ENCODE measurements at places on chromosomes 3 and 15. TPM values are rescaled to one million over a fixed set of nuclear protein-coding genes. Genes with fewer than 3 reads are reported as not detected.
A peak's percentile ranks its signal among the peaks of the same experiment; 100 is the strongest.

DNA sequence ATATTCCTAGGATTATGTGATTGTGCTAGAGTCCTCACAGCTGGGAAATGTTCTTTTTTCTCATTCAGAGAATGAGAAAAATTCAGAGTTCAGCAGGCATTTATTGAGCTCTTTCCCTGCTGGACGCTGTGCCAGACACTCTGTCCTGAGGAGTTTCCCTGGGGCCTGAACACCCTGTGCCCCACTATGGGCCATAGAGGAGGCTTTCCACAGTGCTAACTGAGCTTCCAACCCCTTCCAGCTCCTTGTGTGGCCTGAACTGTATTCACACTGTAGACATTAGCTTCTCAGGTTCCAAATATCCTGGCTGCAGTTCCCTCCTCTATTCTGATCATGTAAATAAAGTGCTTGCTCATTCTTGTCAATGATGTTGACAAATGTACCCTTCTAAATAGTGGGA is 10.0 kb downstream of the ABHD2 start:
- DNase-seq, result no peak
- no peaks in the 10 kb centered on the region for H3K27me3 ChIP-seq
- H3K4me3 ChIP-seq, result no peak overlapping the region
- H3K4me1 ChIP-seq, result peaks cover 21% of the 10 kb centered on the region
- H3K36me3 ChIP-seq, result peaks cover 26% of the 10 kb centered on the region

ESYT3 gene
- 0.74 TPM for total RNA-seq

- no peaks in the 10 kb centered on the region for H3K36me3 ChIP-seq
- no peak overlapping the region for H3K27ac ChIP-seq
- no peak overlapping the region for H3K4me3 ChIP-seq
- H3K4me1 ChIP-seq, result no peaks in the 10 kb centered on the region
- no peak for DNase-seq
These were observed 30.5 kb downstream of the CCDC32 start for GRCh38 chr15:40534371-40534770.

DNA sequence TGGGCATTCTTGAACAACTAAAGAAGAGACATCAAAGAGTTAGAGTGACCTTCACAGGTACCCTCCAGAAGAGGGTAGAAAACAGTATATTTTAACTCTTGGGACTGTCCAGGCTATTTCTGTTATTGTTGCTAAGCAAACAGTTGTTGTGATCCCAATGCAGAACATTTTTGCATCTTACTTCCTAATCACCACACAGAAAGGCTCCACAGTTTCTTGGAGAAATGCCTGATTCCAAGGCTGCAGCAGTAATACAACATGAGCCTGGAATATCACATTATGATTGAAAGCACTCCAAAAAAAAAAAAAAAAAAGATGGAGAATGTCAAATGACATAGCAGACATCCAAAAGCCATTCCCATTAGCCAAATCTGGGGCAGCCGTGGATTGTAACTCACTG is 195.6 kb downstream of the CTNNB1 start:
- H3K27ac ChIP-seq, result no peak overlapping the region
- no peaks in the 10 kb centered on the region for H3K4me1 ChIP-seq
- no peak for DNase-seq
- H3K27me3 ChIP-seq, result no peaks in the 10 kb centered on the region
- H3K36me3 ChIP-seq, result no peaks in the 10 kb centered on the region
- H3K4me3 ChIP-seq, result no peak overlapping the region

GRCh38 chr3:18027161-18027939 is 284.9 kb upstream of the TBC1D5 start:
- H3K27me3 ChIP-seq, result peaks cover 3% of the 10 kb centered on the region
- DNase-seq, result no peak
- H3K4me1 ChIP-seq, result no peaks in the 10 kb centered on the region
- H3K36me3 ChIP-seq, result no peaks in the 10 kb centered on the region
- H3K27ac ChIP-seq, result no peak overlapping the region
- no peak overlapping the region for H3K4me3 ChIP-seq

DNA sequence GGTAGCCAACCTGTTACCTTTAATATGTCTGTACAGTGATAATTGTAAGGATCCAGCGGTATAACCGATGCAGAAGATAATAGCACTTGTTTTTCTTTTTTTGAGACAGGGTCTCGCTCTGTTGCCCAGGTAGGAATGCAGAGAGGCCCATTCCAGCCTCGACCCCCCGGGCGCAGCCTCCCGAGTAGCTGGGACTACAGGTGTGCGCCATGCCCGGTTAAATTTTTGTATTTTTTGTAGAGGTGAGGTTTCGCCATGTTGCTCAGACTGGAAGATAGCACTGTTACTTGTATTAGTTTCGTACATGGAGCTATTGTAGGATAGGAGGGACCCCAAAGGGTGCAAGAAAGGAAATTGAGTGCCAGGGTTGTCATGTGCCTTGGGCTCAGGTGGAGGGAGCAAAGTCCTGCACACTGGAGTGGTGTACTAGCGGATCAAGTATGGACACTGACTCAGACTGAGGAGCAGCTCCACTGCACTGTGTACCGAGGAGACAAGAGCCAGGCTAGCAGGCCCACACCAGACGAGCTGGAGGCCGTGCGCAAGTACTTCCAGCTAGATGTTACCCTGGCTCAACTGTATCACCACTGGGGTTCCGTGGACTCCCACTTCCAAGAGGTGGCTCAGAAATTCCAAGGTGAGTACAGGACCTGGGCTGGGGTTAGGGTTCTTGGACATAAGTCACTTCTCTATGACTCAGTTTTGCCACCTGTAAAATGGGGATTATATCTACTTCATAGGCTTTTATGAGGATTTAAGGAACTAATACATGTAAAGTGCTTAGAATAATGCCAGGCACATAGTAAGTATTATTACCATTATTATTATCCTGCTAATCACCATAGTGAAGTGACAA is 1.0 kb downstream of the OGG1 start:
- DNase-seq, result no peak
- no peaks in the 10 kb centered on the region for H3K27me3 ChIP-seq
- peak overlapping the region; percentile 96 for H3K27ac ChIP-seq
- H3K4me3 ChIP-seq, result peak overlapping the region; percentile 94

DNA sequence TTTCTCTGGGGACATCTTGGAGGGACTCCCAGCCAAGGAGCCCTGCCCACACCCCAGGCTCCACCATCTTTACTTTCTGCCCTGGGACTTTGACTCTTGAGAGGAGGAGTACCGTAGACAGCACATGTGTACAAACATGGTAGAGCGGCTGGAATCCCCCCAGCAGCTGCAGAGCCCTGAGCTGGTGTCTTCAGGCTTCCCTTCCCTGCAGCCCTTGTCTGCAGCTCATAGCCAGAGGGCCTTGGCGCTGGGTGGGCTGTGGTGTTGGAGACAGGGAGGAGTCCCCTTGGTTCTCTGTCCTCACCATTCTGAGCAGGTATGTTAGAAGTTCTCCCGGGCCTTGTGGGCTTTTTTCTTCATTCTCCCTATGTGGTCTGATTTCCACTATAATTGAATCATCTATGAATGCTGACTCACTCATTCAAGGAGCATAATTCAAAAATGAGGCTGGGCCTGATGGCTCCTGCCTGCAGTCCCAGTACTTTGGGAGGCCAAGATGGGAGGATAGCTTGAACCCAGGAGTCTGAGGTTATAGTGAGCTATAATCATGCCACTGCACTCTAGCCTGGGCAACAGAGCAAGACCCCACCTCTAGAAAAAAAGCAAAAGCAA is 97.8 kb upstream of the MEF2A start:
- no peaks in the 10 kb centered on the region for H3K4me1 ChIP-seq
- peak; percentile 5 for DNase-seq
- H3K27me3 ChIP-seq, result peaks cover 11% of the 10 kb centered on the region
- no peak overlapping the region for H3K27ac ChIP-seq
- peaks cover 10% of the 10 kb centered on the region for H3K36me3 ChIP-seq

DNA sequence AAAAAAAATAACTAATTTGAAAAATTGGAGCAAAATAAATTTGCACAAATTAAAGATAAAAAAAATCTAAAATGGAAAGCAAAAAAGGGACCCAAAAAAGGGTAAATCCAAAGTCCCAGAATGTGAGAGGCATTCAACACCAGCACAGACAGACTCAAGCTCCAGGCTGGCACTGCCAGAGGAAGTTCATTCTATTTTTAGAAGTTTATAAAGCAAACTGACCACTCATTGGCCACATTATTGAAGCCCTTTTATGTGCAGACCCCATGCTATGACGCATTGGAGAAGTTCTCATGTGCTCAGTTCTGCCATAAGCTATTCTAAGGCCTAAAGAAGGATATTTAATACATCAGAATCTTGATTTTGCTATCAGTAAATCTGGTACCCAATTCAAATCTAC is 17.6 kb upstream of the BOC start:
- no peak overlapping the region for H3K4me3 ChIP-seq
- no peaks in the 10 kb centered on the region for H3K36me3 ChIP-seq
- DNase-seq, result no peak
- no peaks in the 10 kb centered on the region for H3K27me3 ChIP-seq

DNA sequence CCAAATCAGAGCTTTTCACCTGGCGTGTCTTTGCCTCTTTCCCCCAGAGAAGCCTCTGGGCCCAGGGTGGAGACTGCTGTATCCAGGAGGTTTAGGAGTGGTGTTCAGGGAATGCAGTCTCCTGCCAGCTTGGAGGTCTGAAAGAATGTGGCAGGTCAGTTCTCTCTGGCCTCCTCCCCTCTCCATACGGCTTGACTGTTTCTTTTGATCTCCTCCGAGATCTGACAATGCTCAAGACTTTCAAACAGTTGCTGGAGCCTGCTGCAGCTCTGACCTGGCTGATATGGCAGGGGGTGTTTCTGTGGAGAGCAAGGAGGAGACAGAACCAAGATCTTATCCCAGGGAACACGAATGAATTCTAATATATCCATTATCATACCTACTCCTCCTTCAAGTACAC is 24.7 kb upstream of the TM4SF4 start:
- no peak overlapping the region for H3K27ac ChIP-seq
- peaks cover 1% of the 10 kb centered on the region for H3K27me3 ChIP-seq
- H3K4me1 ChIP-seq, result no peaks in the 10 kb centered on the region
- H3K36me3 ChIP-seq, result no peaks in the 10 kb centered on the region

CLCN2 gene
- 3.6 TPM for total RNA-seq

DNA sequence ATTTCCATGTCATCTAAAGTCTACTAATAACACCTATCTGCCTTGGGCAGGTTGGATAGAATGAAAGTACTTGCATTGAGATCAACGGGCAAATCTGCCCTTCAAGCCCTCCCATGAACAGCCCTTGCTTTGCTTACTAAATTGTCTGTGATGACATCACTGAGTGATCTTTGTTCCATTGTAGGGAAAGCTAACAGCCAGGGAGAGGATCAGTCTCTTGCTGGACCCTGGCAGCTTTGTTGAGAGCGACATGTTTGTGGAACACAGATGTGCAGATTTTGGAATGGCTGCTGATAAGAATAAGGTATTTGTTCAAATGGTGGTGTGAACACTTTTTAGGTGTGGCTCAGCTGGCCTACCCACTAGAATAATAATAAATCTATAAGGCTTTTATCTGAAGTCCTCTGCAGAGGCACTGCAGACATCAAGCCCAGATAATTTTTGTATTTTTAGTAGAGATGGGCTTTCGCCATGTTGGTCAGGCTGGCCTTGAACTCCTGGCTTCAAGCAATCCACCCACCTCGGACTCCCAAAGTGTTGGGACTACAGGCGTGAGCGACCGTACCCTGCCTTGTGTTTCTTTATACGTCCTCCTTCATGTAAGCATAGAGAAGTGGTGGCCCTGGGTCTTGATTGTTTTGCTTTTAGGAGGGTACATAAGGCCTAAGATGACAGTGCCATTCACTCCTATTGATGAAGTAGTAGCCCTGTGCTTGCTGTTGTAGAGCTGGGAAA is 5.7 kb downstream of the PCCB start:
- peaks cover 8% of the 10 kb centered on the region for H3K36me3 ChIP-seq
- no peak for DNase-seq
- H3K27me3 ChIP-seq, result no peaks in the 10 kb centered on the region
- H3K4me3 ChIP-seq, result no peak overlapping the region
- H3K4me1 ChIP-seq, result peaks cover 12% of the 10 kb centered on the region
- H3K27ac ChIP-seq, result no peak overlapping the region

DNA sequence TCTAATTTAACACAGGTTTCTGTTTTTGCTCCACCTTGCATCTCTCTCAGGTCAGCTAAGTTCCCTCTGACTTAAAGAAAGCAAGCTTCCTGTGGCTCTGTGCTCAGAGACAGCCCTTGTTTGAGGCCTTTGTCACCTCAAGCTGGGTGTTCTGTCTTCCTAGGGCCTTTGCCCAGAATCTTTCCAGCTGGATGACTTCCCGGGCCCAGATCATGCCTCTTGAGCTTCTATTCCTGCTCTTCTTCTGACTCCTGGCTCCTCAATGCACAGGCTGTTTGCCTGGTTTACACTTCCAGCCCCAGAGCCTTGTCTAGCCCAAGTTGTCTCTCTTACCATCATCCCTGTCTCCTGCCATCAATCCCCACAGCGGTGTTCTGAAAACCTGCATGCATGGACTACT is 300.6 kb downstream of the VPS13C start:
- no peak overlapping the region for H3K27ac ChIP-seq
- H3K4me3 ChIP-seq, result no peak overlapping the region
- no peaks in the 10 kb centered on the region for H3K36me3 ChIP-seq
- no peaks in the 10 kb centered on the region for H3K4me1 ChIP-seq
- DNase-seq, result no peak

STRIT1 gene
- total RNA-seq, result not detected

UPK1B gene
- not detected for total RNA-seq

DNA sequence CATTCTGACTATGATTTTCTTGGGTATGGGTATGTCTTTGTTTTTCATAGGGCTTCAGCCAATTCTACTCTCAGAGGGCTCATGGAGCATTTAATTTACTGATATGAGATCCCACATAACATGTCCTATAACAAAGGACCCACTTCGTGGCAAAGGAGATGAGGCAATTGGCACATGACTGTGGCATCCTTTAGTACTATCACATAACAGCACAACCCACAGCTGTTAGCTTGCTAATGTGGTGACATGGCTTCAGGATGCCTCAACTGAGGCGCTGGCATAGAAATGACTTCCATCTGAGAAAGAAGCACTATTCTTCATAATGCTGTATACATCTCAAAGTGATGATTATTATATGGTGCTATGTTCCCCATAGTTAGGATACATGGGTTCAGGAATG is 48.1 kb upstream of the RFX7 start:
- no peak overlapping the region for H3K4me3 ChIP-seq
- no peaks in the 10 kb centered on the region for H3K4me1 ChIP-seq
- peaks cover 2% of the 10 kb centered on the region for H3K27me3 ChIP-seq
- no peak overlapping the region for H3K27ac ChIP-seq

DNA sequence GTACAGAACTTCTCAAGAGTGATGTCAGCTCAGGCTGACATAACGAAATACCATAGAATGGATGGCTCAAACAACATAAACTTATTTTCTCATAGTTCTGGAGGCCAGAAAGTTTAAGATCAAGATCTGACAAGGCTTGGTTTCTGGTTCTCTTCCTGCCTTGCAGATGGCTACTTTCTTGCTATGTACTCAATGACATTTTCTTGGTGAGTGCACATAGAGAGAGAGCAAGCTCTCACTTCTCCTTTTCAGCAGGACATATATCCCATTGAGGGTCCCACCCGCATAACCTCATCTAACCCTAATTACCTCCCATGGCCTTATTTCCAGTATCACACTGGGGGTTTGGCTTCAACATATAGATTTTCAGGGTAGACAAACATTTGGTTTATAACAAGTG is 1072.1 kb downstream of the PLOD2 start:
- no peak overlapping the region for H3K27ac ChIP-seq
- H3K27me3 ChIP-seq, result no peaks in the 10 kb centered on the region
- no peak overlapping the region for H3K4me3 ChIP-seq
- H3K4me1 ChIP-seq, result no peaks in the 10 kb centered on the region
- no peaks in the 10 kb centered on the region for H3K36me3 ChIP-seq

Data from activated CD4-positive, alpha-beta T cell treated with anti-CD3 and anti-CD28 coated beads, Interleukin-2, amount 10 ng/mL, durations not matched to agents 7 days and 5 days (primary cell).